Stimulated activated CD8-positive, alpha-beta memory T cell treated with anti-CD3 and anti-CD28 coated beads, Interleukin-2, amount 100 ng/mL, for 1 hour (primary cell): ENCODE measurements at places on chromosomes 6 and 20.
A peak's percentile ranks its signal among the peaks of the same experiment; 100 is the strongest.

- peak; percentile 44 for DNase-seq
These were observed 48.9 kb downstream of the ANKRD60 start for GRCh38 chr20:58179432-58180099.

DNA sequence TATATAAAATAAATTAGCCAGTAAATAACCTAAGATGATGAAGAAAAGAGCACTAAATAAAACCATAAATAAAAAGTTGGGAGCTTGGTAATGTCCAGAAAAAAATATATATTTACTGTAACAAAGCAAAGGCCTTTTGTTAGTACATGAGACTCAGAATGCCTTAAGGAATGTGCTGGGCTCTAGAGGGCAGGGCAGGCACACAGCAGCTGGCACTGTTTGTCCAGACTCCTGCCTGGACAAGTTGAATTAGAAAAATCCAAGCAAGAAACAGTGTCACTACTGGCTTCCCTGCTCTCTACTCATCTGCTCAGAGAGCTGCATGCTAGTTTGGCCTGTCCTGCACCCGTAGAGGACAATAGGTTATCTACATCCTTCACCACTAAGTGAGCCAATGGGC, 8.8 kb downstream of the DEFB129 start:
- DNase-seq, result no peak

GRCh38 chr20:25632940-25633790, 9.4 kb upstream of the NANP start:
- no peak for DNase-seq

DNA sequence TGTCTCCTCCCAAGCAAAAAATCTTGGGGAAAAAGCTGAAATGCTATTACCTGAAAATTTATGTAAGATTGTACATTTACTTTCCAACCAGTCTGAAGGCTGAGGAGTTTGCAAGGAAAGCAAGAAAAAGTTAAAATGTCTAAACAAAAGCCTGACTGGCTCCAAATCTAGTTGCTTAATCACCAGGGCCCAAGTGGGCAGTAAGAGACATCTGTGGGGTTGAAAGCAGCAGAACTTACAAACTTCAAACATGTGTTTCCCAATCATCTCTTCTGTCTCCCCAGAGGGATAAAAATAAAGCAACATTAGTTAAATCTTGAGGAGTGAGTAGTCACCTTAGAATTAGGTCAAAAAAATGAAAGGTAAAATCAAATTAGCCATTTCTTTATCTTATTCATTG, 98.6 kb downstream of the OGFRL1 start:
- no peak for DNase-seq

GRCh38 chr6:106631346-106631745, 2.0 kb downstream of the QRSL1 start:
- DNase-seq, result no peak

GRCh38 chr6:157884756-157885155, 61.7 kb downstream of the SNX9 start:
- no peak for DNase-seq

DNA sequence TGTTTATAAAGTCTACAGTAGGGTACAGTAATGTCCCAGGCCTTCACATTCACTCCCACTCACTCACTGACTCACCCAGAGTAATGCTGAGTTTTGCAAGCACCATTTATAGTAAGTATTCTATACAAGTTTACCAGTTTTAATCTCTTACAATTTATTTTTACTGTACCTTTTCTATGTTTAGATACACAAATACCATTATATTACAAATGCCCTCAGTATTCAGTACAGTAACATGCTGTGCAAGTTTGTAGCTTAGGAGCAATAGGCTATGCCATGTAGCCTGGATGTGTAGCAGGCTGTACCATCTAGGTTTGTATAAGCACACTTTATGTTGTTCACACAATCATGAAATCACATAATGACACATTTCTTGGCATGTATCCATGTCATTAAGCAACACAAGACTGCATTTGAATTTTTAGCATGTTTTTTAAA, 673.6 kb downstream of the CD109 start:
- DNase-seq, result no peak

- no peak for DNase-seq
These were observed 193.3 kb downstream of the UTRN start for GRCh38 chr6:144478483-144478882.

GRCh38 chr20:3447321-3447720, 23.5 kb upstream of the ATRN start:
- no peak for DNase-seq

- DNase-seq, result no peak
These were observed 554 bp upstream of the ZSCAN31 start for GRCh38 chr6:28336284-28337120.

DNA sequence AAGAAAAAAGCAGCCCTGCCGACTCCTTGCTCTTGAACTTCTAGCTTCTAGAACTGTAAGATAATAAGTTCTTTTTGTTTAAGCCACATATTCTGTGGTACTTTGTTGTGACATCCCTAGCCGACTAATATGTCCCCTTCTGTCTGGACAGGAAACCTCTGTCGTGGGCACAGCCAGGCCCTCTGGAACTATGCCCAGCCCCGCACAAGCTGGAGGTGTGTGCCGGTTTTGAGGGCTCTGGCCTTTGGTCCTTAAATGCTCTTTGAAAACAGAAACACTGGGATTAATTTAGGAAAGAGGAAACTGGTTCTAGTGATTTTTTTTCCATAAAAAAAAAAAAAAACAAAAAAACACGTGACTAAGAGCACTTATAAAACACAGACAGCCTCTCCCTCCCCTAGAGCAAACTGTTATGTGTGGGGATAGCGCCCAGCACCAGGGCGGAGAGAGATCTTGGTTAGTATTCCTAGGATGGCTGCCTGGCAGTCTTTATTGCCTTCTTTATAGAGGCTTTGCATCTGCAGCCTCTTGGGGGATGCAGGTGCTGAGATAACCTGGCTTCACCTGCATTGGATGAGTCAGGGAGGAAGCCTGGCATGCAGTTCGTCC, 244.3 kb downstream of the NFATC2 start:
- DNase-seq, result no peak

DNA sequence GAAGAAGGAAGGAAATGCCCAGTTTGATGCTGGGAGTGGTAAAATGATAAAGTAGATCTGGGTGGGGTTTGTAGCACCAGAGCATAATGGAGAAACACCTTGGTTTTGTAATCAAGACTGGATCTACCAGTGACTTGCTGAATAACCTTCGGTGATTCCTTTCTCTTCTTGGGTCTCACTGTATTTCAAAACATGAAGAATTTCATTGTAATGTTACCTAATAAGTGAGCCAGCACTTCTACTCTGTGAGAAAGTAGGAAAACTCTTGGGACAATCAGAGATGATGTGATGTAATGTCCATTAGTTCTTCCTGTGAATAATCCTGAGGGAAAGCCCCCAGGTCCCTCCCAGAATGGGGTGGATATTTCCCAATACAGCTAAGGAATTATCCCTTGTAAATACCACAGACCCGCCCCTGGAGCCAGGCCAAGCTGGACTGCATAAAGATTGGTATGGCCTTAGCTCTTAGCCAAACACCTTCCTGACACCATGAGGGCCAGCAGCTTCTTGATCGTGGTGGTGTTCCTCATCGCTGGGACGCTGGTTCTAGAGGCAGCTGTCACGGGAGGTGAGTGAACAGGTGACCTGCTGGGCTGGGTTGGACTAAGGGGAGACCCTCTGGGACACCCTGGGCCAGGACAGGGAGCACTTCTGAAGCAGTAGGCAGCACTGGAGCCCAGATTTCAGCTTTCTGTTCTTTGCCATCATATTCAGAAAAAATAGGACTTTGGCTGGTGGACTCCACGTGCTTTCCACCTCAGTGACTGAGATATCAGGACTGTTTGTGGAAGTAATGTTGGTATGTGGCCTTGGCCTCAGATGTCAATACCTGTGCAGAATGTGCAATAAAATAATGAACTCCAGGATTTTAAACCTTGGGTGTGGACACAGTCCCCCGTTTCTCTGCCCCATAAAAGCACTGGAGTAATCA, at the start of gene PI3:
PI3 (plus strand) TSS at position 469 of the 931 bp plus-strand sequence; CDS start at position 490, 21 bp downstream.
- DNase-seq, result no peak

- DNase-seq, result no peak
These were observed 13.3 kb downstream of the FRK start for GRCh38 chr6:116047173-116047933.
